Fibroblast of skin of right quadriceps (primary cell): ENCODE measurements at places on chromosomes 3 and 15.
A peak's percentile ranks its signal among the peaks of the same experiment; 100 is the strongest.

- DNase-seq, result no peak
Observed at GRCh38 chr3:111721747-111722146, 126.6 kb upstream of the ZBED2 start.

GRCh38 chr15:68559345-68560310, 19.2 kb upstream of the CORO2B start:
- DNase-seq, result peak; percentile 77

DNA sequence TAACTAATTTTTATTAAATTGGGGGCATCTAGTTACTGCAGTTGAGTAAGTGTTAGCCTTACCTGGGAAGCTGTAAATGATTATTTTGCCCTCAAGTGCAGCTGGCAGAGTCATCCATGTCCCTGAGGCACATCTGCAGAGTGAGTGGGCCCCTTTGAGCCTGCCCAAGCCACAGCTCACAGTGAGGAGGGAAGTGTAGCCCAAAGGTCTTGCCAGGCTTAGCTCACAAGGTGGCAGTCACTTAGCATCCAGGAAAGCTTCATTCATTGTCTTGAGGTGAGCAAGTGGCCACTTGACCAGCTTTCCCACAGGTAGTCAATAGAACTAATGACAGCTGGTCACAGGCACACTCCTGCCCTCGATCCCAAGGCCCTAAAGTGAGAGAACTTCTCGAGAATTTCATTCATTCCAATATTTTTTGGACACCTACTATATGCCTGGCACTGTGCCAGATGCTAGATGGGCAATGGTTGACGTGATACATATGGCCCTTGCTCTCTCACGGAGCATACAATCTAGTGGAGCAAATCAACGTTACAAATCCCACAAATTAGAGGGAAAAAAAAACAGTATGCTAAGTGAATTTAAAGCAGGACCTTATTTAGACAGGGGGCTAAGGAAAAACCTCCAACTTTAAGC, 163.3 kb upstream of the IL12A start:
- no peak for DNase-seq

DNA sequence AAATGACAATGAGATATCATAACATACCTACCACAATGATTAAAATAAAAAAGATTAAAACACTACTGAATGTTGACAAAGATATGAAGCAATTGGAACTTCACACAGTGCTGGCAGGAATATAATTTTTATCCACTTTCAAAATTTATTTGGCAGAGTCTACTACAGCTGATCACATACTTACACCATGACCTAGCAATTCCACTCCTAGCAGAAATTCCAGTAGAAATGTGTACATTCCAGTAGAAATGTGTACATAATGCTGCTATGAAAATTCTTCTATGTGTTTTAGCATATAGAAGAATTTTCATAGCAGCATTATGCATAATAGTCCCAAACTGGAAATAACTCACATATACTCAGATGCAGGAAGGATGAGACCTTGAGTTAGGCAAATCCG, 43.5 kb downstream of the IFT57 start:
- DNase-seq, result peak; percentile 73

GRCh38 chr15:81751816-81752545, 293.8 kb downstream of the MEX3B start:
- no peak for DNase-seq

- DNase-seq, result no peak
Observed at GRCh38 chr15:80957556-80957955, 32.1 kb downstream of the MESD start.

GRCh38 chr3:128197855-128198254, 44.6 kb downstream of the EEFSEC start:
- no peak for DNase-seq

GRCh38 chr3:124574012-124574411, 156.2 kb upstream of the UMPS start:
- DNase-seq, result no peak

GRCh38 chr3:139020868-139021234, at the start of gene PRR23B:
Gene PRR23B (minus strand): TSS chr3:139020926. CDS start chr3:139020661, 265 bp downstream.
- no peak for DNase-seq

DNA sequence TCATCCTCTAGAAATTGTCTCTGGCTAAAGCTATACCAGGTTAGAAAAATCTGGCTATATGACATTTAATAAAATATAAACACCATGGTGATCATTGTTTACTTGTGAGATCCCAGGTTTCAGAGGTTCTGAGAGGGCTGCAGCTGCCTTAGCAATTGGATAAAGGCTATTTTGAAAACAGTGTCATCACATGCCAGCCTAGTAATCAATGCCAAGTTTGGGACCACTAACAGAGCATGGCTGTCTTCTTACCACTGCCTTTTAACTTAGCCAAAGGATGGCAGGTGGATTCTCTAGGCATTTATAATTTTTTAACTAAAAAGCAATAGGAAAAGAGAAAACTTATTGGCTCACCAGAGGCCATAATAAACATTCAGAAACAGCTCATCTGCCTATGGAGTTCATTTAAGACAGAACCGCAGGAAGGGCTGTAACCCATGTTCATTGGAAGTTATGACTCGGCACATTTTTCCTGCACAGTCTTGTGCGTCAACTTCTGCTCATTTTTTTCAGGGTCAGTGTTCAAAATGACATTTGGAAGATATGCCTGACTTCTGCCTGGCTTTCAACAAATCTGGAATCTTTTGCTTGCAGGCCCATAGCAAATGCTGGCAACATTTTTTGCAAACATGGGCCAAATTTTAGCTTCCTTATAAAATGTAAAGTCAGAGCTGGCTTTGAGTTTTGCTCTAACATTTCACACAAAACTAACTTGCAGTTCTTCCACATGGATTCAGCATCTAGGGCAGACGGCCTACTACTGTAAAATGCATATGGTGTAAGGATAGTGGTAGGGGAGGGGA, 476.0 kb upstream of the TBL1XR1 start:
- peak; percentile 90 for DNase-seq

DNA sequence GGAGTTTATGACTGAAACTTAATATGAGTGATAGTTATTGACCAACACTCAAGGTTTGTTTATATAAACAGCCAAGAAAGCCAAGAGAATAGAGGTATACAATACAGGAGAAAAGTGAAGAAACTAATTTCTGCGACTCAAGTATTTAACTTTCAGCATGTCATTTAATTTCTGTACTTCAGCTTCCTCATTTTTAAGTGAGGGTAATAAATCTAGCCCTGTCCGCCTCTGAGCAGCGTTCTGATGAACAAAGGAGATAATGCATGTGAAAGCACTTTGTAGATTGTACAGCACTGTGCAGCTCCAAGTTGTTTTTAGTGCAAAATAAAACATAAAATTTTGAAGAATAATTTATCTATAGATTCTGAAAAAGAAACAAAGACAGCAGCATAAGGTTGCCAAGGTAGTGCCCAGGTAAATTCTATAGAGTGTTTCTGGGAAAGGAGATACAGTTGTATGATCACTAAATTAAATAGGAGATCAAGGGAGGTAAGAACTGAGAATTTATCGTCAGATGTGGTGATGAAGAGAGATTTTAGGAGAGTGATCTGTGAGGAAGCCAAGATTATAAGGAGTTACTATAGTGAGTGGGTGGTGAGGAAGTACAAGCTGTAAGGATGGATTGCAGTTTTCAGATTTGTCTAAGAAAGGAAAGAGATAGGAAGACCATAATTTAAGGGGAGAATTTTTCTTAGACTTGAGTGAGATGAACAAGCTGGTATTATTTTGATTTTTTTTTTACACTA, 71.3 kb downstream of the RASA2 start:
- no peak for DNase-seq

DNA sequence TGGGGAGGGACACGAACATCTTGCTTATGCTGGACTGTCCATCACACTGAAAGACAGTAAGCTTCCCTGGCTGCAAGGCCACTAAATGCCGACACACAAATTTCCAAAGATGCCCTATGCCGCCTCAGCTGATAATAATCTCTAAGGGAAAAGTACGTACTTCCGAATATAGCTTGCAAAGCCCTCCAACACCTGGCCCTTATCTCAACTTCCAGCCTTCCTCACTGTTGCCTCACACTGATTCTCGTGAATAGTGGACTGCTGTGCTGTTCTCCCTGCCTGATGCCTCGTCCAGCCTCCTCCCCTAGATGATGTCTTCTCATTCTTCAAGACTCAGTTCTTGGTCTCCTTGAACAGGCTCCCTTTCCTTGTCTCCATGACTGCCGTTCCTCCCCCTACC, 72.3 kb downstream of the CD47 start:
- DNase-seq, result no peak

DNA sequence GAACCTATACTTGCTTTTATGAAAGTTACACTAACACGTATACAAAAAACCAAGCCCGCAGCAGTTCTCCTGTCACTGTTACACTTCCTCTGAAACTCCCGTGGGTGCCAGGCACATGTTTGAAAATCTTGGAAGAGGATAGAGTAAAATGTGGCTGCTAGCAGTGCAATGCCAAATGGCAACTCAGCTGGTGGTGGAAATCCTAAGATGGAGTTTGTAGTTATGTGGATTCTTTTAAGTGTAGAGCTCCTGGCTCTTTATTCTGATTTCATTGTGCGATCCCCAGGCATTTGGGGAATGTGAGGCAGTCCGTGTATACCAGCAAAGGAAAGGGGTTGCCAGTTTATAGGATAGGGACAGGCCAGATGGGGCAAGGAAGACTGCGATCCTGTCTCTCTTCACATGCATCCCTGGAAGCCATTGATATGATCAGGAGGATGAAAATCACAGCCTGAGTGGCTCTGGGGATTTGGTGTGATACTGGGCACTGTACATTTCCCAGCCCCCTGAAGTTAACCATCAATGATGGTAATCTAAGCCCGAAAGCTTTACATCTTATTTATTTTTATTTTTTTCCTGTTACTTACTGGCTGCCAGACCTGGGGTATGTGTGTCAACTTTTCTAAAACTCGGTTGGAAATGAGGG, 1.1 kb downstream of the STAC start:
- DNase-seq, result no peak

DNA sequence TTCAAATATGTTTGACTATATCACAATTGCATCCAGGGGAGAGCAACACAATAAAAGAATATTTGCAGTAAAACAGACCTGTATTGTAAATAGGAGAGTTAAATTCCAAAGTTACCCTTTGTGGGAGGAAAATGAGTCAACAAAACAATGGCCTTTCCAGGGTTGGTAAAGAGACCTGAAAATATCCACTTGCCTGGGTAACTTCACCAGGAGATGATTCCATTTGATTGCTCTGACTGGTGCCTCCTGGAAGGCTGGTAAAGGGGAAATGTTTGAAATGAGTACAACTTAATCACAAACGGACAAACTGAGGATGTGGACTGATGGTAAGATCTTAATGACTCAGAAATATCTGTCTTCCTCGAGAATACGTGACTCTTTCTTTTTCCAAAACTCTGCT, 43.6 kb upstream of the SRGAP3 start:
- no peak for DNase-seq

DNA sequence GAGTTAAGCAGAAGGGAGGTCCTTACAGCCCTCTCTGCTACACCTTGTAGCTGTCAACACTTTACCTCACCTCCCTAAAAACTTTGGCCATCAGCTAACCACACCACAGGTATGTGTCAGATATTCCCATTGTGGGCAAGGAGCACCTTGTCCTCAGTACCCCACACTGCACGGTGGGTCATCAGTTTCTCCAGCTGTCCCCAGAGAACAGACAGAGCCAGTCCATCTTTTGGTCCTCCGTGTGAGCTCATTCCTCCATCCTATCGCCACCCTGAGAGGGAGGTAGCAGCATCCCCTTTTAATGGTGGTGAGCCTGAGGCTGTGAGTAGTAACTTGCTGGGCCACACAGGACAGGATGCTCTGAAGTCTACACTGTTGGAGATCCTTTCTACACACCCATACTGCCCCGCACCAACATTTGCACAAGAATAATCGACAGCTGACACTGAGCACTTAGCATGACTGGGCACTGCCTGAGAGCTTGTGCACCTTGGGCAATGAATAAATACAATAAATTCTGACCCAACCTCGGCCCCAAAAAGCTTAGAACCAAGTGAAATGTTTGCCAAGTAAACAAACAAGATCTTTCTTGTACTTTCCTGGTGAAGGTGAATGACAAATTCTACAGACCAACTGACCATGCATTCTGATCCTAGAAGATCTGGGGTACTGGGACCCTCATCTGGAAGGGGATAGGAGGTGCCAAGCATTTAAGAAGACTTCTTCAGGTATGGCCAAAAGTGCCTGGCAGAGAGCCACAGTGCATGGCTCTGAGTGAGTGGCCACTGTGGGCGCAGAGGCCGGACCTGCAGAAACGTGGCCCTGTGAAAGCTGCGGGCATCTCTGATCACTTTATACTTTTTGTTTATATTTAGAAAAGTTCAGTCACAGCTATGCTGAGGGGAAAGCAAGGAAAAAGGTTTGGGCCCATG, 6.9 kb downstream of the CHCHD4 start:
- DNase-seq, result no peak

DNA sequence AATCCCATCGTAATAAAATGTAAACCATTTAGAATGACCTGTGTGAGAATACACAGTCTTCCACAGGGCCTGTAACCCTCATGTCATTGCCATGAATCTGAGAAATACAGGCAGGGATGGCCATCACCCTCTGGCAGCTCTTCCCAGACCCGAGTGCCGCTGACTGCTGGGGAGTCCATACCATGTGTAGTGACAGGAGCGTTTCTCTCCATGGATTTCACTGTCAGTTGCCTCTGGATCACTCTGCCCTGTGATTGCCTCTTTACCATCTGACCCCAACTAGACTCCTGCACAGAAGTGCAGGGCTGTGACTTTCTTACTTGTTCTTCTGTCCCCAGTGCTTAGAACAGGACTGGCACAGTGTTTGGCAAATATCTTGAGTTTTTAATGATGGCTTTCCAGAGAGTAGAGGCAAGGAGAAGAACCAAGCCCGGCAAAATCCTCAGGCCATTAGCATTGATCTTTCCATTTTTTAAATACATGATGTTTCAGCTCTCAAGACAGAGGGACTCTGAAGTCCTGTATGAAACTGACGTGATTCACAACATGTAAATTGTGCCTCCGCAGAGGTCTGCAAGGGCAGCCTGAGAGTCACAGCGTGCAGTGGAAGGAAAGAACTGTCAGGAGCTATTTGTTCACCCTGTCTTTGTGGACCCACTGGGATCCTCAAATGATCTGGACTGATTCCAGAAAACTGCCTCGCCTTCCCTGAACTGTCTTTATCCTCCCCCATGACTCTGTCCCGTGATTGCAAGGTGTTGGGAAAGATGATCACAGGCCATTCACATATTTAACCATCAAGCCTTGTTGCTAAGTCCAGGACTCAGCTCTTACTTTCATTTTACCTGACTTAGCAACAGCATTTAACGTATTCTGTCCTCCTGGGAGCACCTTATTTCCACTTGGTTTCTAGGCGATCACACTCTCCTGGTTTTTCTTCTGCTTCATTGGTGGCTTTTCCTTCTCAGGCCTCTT, 354.9 kb downstream of the EPHB1 start:
- no peak for DNase-seq

GRCh38 chr3:120033596-120033995, 60.7 kb downstream of the GSK3B start:
- DNase-seq, result no peak
